Globus pallidus (tissue), 1 donor: ENCODE measurements at places on chromosomes 1 and 21.

- no peak for DNase-seq
Observed at GRCh38 chr1:110292031-110292741, 47.0 kb upstream of the RBM15 start.

DNA sequence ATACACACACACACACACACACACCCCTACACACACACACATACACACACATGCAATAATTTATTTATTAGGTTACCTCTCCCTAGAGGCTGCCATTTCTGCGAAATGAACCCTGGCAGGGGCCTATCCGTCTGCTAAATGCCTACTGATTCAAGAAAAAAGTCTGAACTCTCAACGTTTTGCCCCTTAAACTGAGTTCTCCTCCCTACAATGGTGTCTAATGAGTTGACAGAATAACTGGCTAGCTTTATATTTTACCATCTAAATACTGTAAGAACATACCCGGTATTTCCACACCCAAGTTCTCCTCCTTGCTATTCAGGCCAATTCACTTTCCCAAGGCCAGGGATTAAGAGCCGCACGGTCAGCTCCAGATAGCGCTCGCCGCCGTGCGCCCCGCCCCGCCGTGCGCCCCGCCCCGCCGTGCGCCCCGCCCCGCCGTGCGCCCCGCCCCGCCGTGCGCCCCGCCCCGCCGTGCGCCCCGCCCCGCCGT is 339 bp upstream of the RNPC3 start:
- DNase-seq = peak; percentile 58

DNA sequence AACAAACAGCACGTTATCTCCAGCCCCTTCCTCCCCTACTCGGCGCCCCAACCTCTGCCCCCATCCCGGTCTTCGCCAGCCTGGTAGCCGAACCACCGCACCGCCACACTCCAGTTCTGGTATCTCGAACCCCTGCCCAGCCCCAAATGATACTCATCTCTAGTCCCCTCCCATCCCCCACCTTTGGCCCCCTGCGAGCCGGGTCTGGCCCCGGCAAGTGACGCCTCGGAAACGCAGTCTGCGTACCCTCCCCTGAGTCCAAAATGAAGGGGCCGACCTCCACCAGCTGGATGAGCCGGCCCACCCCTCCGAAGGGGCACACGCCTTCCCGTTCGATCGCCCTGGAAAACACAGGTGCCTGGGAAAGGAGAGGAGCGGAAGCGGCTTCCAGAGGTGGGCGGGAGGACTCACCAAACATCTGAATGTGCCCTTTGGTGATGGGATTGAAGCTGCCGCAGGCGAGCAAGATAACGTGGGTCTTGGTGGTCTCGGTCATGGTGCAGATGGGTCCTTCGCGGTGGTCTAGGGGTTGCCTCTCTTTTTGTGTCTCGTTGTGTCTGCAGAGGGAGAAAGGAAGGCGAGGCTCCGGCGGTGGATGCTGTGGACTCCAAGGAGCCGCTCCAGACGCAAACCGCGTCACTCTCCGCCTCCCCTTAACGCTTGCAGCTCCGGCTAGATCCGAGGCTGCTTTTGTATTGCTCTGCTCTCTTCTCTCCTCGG is at the start of gene NMNAT2:
Gene NMNAT2 (minus strand): TSS at position 609 of the 720 bp plus-strand sequence. CDS start 113 bp downstream, at position 496.
- DNase-seq = no peak

GRCh38 chr1:81287411-81288080 is 513.2 kb upstream of the ADGRL2 start:
- no peak for DNase-seq

- no peak for DNase-seq
Observed at GRCh38 chr1:118947790-118948189, 40.4 kb downstream of the TBX15 start.

DNA sequence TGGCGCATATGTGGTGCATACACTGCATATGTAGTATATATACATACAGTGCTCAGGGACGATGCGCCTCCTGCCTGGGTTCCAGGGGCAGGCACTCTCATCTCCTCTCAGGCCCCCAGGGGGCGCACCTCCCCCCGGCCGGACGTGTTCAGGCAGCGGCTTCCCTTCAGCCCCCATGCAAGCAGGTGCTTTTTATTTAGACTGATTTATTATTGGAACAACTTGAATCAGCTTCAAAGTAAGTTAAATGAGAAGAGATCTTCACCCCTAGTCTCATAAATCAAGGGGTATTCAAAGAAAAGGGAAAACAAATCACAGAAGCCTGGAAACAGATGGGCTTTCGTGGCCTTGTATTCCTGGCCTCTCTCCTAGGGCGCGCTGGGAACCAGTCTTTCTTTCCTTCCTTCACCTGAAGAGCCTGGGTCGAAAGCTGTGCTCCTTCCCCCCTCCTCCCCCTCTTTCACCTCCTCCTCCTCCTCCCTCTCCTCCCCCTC is 64.6 kb downstream of the UBIAD1 start:
- DNase-seq = no peak

DNA sequence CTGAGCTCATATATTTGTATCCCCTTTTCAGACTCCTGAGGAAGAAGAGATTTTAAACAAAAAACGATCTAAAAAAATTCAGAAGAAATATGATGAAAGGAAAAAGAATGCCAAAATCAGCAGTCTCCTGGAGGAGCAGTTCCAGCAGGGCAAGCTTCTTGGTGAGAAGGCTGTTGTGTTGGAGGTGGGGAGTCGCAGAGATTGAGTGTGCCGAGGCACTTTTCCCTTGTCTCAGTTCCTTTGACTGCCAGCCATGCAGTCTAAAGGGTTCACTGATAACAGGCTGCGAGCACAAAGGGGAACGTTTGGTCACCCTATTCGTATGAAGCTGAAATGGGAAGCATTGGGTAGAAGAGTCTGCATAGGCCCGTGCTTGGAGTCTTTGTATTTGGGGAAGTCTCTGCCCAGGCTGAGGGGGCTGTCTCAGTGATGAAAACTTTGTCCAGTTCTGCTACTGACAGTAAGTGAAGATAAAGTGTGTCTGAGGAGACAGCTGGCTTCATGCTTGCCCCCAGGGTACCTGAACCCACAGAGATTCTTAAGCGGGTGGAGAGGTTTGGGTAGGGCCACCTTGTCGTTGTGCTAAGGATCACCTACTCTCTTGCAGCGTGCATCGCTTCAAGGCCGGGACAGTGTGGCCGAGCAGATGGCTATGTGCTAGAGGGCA is 2.8 kb downstream of the RPS8 start:
- DNase-seq = no peak

GRCh38 chr1:24418898-24419628 is 3.5 kb downstream of the NIPAL3 start:
- DNase-seq = peak; percentile 83

DNA sequence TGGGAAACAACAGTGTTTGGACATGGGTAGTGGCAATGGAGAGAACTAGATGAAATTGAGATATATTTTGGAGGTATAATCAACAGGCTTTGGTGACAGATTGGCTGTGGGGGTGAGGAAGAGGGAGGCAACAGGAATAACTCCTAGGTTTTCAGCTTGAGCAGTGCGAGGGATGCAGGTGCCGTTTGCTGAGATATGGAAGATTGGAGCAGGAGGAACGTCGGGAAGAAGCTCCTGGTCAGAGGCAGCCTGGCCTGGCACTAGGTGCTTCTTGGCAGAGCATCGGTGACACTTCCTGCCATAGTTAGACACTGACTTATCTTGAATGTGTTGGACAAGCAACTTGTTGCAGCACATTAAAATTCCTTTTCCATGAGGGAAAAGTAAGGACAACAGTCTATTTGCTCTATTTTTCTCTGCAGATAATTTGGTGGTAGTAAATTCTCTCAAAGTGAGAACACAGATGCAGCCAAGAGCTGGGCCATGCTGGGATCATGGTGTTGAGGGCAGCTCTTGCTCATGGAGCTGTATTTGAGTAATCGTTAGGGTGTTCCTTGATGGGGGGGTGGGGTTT is 21.5 kb upstream of the MYSM1 start:
- DNase-seq = no peak

DNA sequence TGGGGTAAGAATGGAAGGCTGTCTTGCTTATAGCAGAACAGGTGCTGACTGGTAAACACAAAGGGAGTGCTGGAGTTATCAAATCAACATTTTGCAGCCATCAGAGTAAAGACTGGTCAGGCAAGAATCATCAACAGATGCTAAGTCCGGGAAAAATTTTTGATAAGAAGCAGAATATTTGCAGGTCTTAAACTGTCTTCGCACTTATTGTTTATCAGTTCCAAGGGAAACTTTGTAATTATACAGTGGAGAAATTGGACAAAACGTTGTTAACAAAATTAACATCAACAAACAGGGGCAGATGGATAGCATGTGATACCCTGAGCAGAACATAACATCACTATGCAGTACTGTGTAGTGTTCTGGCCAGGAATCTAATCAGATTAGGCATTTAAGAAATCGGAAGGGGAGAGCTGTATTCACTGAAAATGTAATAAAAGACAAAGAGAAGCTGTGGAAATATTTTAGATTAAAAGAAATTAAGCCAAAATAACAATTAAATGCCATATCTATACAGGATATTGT is 127.1 kb downstream of the DAB1 start:
- DNase-seq = no peak

DNA sequence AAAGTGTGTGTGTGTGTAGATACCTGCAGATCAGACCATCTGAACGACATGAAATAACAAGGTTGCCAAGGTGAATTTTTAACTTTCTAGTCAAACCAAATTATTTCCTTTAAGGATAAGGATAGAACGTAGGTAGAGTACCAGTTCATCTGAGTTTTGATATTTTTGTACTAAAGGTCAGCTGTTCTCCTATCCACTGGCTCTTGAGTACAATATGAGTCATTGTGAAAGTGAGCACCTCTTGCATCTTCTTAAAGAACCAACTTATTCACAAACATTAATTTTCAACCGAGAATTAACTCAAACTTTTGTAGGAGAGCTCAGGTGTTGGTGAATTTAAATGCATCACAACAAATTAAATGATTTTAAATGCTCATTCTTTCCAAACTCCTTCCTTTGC is 71.5 kb downstream of the IFI44 start:
- no peak for DNase-seq

- no peak for DNase-seq
Observed at GRCh38 chr1:110214454-110215404, 4.6 kb downstream of the KCNC4 start.

- DNase-seq = no peak
Observed at GRCh38 chr1:198986036-198986435, 347.2 kb downstream of the PTPRC start.

DNA sequence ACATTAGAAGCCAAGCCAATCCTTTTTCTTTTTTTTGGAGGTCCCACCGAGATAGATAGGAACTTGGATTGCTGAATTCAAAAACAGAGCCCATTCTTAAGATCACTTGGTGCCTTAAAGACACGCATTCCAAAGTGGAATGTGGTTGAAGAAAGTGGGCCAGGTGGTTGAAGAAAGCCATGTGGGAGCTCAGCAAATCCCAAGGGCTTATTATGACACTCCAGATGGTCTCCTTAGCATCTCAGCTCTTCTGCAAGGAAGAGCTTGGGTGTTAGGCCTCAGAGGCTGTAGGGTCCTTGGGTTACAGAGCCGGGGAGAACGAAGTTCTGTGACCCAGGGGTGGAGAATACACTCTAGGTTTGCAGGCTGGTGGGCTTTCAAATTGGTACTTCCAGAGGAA is 13.5 kb downstream of the TOR3A start:
- no peak for DNase-seq

DNA sequence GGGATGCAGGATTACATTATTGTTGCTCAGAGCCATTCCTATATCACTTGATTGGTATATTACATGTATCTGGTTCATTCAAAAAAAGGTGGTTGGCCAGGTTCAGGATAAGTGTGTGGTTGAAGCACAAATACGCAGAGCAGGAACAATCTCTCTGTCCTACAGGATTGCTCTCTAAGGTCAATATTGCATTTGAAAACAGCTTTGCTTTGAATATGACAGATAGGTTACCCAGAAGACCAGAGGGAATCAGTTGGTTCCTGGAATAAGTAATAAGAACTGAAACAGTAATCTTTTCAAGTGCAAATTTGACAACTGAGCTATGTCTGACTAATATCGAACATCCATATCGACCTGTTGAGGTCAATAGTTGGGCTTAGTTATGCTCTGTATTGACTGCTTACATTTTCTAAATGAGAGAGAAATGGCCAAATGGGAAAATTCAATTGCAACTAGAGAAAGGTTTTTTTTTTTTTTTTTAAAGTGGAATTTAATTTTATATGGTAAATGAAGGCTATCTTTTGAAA is 176.8 kb downstream of the ATP6V1G3 start:
- no peak for DNase-seq

DNA sequence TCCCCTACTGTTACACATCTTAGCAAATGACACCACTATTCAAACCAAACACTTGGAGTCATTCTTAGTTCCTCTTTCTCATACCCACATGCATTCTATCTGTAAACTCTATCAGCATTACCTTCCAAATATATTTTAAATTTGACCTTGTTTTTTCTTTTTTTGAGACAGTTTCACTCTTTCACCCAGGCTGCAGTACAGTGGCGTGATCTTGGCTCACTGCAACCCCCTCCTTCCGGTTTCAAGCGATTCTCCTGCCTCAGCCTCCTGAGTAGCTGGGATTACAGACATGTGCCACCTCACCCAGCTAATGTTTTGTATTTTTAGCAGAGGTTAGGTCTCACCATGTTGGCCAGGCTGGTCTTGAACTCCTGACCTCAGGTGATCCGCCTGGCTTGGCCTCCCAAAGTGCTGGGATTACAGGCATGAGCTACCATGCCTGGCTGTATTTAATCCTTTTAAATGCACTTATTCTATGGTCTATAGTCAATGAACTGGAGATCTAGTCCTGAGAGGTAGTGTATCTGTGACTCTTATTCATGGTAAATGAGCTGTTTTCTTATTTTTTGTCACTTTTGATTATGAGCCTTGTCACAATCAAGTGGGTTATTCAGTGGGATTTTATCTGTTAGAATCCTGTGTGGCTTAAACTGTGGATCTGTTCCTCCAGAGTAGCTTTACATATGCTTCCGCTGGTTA is 73.1 kb downstream of the GATAD2B start:
- no peak for DNase-seq

DNA sequence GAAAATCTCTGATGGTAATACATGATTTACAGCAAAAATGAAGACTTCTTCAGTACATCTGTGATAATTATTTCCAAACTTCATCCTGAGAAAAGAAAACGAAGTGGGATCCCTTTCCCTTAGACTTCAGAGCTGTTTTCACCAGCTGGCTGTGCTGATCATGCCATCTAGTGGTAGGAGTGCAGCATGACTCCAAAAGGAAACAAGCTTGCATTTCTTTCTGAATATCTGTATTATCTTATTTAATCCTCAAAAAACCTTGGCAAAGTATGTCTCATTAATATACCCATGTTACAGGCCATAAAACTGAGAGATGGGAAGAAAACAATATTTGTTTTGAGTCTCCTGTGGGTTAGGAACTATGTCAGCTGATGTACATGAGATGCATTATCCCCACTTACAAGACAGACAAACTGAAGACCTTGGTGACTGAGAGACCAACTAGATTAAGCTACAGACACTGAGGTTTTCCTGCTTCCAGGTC is 9.8 kb upstream of the GJA8 start:
- peak; percentile 33 for DNase-seq

DNA sequence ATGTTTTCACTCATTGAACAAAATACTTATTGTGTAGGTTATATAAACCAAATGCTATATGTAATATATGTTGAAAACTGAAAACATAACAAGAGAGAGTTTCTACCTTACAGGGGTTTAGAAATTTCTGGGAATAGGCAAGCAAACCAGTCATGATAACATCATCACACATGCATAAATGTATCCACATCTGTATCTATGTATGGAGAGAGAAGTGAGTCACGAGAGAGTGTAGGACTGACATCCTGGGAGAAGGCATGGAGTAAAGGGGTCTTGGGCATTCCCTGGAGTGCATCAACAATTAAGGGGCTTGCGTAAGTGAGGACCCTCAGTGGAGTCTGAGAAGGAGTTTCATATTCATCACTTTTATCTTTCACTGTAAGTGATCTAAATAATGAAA is 65.5 kb downstream of the PCNX2 start:
- DNase-seq = no peak

- no peak for DNase-seq
Observed at GRCh38 chr1:109241841-109242345, 7.4 kb upstream of the CELSR2 start.

GRCh38 chr21:26753822-26754221 is 91.4 kb downstream of the ADAMTS1 start:
- DNase-seq = no peak
